ENCODE measurements at places on chromosomes 16 and 17. TPM values are rescaled to one million over a fixed set of nuclear protein-coding genes. Genes with fewer than 3 reads are reported as not detected.

Gene SETD6
- total RNA-seq, result 11.0 TPM

Gene SMIM5
- not detected for total RNA-seq

GRCh38 chr16:55503726-55504550 is 4.9 kb upstream of the LPCAT2 start:
- no peak for DNase-seq

DNA sequence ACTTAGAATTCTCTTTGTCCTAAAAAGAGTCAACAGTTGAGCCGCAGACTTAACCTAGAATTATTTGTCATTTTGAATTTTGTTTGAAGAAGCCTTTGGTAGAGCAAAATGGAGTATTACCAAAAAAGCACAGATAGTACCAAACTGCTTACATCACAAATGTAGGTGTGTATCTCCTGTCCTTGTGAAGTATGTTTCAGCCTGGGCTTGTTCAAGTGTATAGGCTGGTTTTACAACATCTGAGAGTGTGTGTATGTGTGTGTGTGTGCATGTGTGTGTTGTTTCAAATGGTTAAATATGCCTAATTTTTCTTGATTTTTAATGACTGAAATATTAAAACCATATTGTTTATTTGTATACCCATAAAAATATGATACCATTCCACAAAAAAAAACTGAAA is 188.7 kb upstream of the AXIN2 start:
- DNase-seq, result no peak

DNA sequence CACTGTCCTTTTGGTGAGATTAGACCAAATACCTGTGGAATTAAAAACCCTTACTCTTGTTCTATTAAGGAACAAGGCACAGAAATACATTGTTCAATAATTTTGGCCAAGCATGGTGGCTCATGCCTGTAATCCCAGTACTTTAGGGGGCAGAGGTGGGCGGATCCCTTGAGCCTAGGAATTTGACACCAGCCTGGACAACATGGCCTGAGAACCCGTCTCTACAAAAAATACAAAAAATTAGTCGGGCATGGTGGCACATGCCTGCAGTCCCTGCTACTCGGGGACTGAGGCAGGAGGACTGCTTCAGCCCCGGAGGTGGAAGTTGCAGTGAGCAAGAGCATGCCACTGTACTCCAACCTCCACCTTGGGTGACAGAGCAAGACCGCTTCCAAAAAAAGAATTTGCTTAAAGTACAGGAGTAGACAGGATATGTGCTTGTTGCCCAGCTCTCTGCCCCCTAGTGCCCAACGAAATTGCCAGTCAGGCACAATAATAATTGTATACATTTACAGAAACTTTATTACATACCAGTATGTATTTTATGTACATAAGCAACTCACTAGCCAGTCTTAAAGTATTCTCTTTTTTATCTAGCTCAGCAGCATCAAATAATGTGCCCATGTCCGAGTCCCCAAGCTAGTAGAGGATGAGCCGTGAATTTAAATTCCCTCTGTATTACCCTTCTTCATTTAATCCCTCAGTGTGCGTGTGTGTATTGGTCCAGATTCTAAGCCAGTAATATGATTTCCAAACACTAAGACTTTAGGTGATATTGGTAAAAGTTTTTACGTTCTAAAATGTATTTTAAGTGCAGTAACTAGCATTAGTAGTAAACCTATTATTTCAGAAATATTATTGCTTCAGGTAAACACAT is 1.4 kb downstream of the THUMPD1 start:
- peak; percentile 6 for DNase-seq

- DNase-seq, result peak; percentile 60
These were observed 44.0 kb downstream of the SREBF1 start for GRCh38 chr17:17792551-17793377.

DNA sequence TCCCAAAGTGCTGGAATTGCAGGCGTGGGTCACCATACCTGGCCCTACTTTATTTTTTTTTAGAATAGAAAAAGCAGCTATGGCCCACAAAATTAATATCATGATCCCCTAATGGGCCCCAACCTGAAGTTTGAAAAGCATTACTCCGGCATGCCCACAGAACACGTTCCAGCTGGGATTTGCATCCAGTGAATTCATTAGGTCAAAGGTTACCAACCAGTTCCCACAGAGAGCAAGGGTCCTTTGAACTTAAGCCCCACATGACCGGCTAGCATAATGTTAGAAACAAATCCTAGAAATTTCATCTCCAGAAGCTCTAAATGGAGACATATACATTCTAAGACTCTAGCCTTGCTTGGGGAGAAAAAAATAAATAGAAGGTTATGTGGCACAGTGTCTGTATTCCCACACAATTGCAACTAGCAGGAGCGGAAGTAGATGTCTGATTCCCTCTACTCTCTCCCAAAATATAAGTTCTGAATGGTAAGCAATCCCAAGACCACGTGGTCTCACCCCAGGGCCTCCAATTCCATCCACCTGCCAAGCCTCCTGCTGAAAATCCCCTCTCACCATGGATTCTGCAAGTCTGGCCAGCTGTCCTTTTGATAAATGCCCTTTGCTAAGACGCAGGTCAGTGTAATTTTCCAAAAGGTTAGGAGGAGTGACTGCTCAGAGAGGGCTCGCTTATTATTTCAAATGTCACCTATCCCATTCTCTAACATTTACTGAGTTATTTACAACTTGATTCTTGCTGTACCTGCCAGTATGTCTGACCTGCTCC is 395.8 kb downstream of the NPIPA8 start:
- DNase-seq, result no peak

DNA sequence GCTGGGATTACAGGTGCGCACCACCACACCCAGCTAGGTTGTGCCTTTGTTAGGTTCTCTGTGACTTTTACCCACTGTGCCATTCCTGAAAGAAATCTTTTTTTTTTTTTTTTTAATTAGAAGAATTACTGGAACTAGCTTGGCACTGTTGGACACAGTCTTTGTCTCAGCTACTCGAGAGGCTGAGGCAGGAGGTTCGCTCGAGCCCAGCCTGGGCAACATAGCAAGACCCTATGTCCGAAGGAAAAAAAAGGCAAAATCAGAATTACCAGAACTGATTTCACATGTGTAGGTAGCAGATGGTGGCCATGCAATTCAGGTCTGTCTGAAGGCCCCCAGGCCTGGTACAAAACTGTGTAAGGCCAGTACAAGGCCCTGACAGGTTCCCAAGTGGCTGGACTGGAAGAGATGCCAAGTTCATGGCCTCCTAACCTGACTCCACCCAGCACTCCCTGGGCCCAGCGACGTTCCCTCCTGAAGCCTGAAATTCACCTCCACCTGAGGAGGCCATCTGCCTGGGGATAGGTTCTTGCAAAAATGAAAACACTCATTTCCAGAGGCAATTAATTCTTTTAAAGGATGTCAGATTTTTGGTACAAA is 23.0 kb downstream of the CARHSP1 start:
- DNase-seq, result no peak

- no peak for DNase-seq
These were observed 34.2 kb upstream of the ATP2A3 start for GRCh38 chr17:3998436-3998835.
